Dermis blood vessel endothelial cell (primary cell): ENCODE measurements at places on chromosomes 16 and 17.

GRCh38 chr16:10685709-10686108, 9.0 kb downstream of the TEKT5 start:
- DNase-seq: no peak

GRCh38 chr17:66152756-66153155, 39.2 kb downstream of the CEP112 start:
- no peak for DNase-seq

DNA sequence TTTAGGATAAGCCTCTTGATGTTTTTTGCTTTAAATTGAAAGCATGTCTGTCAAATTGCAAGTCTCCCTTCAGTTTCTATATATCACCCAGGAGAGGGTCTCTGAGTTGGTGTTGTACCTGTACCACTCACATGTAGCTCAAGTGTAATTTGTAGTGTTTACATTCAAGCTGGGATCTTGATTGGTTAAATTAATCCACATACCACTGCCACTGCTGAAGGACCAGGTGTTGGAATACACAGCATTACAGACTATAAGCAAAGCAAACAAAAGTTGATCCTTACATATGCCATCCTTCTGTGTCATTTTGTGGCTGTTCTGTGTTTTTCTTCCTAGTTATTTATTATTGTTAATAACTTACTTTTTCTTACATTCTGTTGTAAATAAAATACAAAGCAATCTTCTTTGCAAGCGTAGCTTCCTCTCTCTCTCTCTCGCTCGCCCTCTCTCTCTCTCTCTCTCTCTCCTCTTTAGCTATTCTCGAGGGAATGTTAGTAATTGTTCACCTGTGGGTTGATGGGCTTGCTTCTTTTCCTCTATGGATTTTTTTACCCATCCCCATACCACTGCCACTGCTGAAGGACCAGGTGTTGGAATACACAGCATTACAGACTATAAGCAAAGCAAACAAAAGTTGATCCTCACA, 20.8 kb upstream of the NOL11 start:
- no peak for DNase-seq

- DNase-seq: no peak
Observed at GRCh38 chr16:1550696-1551095, 17.2 kb downstream of the TMEM204 start.

DNA sequence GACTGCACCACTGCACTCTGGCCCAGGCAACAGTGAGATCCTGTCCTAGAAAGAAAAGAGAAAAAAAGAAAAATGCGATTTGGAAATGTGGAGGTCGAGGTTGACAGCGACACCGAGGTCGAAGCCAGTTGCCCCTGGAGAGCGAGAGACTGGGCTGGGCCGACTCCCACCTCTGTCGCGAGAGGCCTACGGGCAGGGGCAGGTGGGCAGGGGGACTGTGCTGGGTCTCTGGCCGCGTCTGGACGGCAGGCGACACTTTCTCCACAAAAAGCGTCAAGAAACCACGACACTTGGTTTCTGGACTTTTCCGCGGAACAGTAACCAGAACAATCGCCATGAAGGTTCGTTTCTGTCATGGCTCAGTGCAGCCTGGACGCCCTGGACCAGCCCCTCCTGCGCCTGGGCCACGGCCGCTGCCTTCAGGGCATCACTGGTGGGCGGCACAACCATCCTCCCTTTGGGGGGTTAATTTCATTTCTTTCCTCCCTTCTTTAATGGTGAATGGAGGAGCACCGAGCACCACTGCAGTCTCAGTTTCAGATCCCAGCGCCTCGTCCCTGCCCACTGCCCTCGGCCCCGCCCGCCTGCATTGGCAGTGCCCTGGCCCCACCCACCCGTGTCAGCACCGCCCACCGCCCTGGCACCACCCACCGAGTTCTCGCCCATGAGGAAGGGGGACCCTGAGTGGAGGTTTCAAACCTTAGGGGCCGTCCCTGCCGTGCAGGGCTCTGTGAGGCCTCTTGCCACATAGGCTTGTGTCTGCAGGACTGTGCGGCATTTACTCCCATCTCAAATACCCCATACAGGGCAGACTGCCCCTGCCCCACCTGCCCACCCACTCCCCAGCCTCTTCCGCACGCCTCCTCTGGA, 18.5 kb upstream of the CDH15 start:
- DNase-seq: no peak

GRCh38 chr17:9294661-9295210, 273.4 kb downstream of the NTN1 start:
- no peak for DNase-seq

- DNase-seq: no peak
Observed at GRCh38 chr16:83721676-83722075, 86.1 kb upstream of the HSBP1 start.

DNA sequence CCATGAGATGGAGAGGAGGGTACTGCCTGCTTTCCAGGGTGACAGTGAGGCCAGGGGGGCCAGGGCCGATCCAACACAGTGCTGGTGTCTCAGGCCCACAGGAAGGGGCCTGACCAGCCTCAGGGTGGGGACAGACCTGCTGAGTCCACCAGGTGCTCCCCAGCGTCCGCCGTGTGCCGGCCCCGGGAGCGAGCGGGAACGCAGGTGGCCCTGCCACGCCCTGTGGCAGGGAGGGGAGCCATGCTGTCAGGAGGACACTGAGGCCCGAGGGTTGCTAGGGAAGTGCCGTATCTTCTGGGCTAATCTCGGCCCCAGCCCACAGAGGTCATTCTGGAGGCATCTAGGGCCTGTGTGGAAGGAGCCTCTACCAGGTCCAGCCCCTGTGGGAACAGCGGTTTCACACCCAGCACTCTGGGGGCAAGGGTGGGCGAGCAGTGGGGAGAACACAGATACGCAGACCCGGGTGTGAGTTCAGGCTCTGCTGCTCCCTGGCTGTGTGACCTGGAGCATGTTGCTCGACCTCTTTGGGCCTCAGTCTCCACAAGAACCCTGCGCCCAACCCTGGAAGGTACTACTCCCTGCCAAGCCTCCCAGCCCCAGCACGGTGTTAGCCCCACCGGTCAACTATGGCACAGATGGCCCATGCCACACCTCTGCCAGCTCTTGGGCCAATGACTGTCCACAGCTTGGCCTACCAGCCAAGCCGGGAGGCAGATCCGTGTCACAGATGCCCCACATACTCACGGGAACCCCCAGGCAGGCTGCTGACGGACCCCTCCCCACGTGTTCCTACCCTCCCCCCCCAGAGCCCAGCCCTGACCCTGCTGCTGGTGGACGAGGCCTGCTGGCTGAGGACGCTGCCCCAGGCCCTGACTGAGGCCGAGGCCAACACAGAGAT, 43.9 kb upstream of the ZC3H18 start:
- no peak for DNase-seq

- DNase-seq: peak; percentile 74
Observed at GRCh38 chr17:27323538-27324215, 29.8 kb downstream of the WSB1 start.

DNA sequence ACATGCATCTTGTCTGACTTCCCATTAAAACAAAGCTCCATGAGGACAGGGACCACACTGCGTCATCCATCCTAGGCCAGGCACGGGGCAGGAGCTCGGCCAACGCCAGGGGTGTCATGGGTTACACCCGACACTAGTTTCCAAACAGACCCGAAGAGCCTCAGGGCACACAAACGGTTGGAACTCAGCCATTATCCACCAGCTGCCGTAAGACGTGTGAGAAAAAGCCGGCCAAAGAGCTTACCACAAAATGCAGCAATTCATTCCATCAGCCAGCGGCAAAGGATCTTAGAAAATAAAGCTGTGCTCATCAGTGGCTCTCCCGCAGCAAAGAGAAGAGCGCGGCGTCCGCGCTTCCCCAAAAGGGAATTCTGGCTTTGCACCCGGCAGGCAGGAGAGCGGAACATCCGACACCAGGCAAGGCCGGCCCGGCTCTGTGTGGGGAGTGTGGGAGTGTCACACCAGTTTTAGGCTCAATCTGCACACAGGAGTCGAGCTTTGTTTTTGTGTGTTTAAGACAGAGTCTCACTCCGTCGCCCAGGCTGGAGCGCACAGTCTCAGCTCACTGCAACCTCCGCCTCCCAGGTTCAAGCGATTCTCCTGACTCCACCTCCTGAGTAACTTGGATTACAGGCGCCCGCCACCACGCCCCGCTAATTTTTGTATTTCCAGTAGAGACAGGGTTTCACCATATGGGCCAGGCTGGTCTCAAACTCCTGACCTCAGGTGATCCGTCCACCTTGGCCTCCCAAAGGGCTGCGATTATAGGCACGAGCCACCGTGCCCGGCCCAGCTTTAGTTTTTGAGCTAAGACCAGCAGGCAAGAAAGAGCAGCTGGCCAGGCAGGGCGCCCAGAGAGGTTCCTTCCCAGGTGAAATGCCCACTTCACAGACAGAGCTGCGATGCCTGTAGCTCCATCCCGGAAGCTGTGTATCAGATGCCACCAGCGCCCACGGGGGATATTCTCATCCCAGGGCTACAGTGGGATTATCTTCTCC, 1.5 kb downstream of the SLC38A8 start:
- no peak for DNase-seq

- no peak for DNase-seq
Observed at GRCh38 chr16:11621920-11622651, 35.4 kb upstream of the LITAF start.

GRCh38 chr16:66247516-66248481, 118.7 kb upstream of the CDH5 start:
- no peak for DNase-seq

- DNase-seq: no peak
Observed at GRCh38 chr16:49542391-49542891, 168.8 kb downstream of the C16orf78 start.

GRCh38 chr17:67107811-67108775, 63.7 kb downstream of the CACNG1 start:
- DNase-seq: no peak

DNA sequence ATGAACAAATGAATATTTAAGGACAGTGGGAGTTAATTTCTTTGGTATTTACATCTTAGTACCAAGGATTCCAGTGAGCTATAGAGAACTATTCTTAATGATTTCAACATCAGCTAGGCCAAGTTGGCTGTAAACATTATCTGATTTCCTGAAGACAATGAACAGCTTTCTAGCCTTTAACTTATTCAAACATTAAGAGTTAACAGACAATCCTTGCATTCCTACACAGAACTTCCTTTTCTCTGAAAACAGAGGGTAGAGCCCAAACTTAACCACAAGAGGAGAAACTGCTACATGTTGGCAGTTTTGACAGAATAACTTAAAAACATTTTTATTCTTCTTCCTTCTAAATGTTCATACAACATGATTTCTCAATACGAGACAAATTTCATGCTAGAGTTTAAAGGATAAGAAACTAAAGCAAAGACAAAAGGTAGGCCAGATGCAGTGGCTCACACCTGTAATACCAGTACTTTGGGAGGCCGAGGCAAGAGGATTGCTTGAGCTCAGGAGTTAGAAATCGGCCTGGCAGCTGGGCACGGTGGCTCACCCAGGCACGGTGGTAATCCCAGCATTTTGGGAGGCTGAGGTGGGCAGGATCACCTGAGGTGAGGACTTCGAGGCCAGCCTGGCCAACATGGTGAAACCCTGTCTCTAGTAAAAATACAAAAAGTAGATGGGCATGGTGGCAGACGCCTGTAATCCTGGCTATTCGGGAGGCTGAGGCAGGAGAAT, 4.4 kb downstream of the CRLF3 start:
- peak; percentile 35 for DNase-seq

DNA sequence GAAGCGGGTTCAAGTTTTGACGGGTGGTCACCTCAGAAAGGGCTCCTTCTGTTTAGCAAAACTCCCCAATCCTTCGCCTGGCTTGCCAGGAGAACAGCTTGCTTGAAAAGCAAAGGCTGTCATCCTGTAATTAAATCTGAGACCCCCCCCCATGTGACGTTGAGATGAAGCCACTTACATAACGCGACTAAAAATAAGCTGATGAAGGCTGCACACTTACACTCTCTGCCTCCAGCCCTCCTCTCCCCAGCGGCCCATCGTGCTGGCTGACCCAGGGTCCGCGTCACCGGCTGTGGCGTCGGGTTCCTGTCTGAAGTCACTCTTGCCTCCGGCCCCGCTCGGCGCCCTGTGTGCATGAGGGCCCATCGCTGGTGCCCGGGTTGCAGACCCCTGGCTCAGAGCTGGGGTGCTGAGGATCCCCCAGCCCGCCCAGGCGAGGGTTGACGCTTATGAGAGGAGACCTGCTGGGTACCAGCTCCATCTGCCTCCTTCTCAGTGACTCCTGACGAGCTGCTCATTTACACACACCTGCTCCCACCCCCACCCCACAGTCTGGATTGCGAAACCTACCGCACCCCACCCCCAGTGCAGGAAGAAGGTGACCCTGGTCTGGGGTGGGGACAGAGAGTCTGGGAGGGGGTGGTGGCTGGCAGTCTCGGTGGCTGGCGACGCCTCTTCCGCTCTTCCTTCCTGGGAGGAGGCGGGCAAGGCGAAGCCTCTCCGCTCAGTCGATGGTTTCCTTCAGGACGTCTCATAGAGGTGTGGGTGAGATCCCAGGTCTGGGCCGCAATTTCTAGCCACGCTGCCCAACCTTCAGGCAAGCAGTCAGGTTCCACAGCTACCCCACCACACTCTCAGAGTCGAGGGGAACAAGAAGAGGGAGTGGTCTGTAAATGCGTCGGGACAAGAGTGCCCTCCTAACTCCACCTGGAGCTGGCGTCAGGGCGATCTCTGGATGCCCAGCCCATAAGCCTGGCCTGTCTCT, 3.1 kb upstream of the BAIAP2 start:
- DNase-seq: no peak

DNA sequence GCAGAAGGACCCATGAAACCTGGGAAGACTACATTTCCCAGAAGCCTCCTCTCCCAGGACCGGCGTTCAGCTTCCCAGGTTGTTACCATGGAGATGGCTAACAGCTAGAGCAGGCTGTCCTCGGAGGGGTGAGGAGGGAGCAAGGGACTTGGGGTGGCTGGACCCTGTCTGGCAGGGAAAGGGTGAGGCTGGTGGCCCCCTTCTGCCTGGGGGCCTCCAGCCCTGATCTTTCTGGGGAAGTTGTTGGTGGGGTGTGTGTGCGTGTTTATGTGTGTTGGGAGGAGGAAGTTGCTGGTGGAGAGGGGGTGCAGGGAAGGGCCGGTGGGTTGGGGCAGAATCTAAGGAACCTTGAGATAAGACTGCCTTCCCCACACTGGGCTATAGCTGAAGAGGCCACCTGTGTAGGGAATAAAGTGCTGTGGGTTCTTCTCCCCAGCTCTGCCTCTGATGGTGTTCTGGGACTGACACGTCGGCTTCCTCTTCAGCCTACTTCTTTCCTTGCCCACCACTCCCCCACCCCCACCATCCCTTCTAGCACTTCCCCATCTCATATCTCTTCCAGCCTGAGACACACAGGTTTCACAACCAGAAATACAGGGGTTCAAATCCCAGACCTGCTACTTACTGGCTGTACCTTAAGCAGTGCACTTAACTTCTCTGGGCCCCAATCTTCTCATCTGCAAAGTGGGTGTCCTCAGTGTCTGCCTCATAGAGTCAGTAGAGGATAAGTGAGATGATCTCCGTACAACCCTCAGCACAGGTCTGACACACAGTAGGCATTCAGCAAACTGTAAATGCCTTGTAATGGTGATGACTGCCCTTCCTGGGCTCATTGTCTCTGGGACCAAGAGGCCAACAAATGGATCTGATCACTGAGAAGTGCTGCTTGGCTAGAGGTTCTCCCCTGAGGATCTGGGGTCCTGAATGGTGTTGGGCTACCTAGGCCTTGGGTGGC, at the start of gene DRC7:
DRC7 (plus strand) TSS at position 82 of the 955 bp plus-strand sequence. CDS start 3,144 bp downstream, outside the sequence.
- peak; percentile 72 for DNase-seq

GRCh38 chr16:62225675-62226074, 189.4 kb upstream of the CDH8 start:
- DNase-seq: no peak
